Cerebellum (tissue), 4 donors: ENCODE measurements at places on chromosomes 3 and 15. TPM values are rescaled to one million over a fixed set of nuclear protein-coding genes. Genes with fewer than 3 reads are reported as not detected.

MOBP gene
- total RNA-seq: 0.73 TPM

GRCh38 chr3:37301980-37302708 is 127.8 kb upstream of the LRRFIP2 start:
- DNase-seq: no peak

ELL3 gene
- 0.73 TPM for total RNA-seq

TF gene
- 10.2 TPM for total RNA-seq

GRCh38 chr15:47737477-47737876 is 20.2 kb downstream of the SEMA6D start:
- DNase-seq: no peak

SLC24A5 gene
- total RNA-seq: 0.18 TPM

DNA sequence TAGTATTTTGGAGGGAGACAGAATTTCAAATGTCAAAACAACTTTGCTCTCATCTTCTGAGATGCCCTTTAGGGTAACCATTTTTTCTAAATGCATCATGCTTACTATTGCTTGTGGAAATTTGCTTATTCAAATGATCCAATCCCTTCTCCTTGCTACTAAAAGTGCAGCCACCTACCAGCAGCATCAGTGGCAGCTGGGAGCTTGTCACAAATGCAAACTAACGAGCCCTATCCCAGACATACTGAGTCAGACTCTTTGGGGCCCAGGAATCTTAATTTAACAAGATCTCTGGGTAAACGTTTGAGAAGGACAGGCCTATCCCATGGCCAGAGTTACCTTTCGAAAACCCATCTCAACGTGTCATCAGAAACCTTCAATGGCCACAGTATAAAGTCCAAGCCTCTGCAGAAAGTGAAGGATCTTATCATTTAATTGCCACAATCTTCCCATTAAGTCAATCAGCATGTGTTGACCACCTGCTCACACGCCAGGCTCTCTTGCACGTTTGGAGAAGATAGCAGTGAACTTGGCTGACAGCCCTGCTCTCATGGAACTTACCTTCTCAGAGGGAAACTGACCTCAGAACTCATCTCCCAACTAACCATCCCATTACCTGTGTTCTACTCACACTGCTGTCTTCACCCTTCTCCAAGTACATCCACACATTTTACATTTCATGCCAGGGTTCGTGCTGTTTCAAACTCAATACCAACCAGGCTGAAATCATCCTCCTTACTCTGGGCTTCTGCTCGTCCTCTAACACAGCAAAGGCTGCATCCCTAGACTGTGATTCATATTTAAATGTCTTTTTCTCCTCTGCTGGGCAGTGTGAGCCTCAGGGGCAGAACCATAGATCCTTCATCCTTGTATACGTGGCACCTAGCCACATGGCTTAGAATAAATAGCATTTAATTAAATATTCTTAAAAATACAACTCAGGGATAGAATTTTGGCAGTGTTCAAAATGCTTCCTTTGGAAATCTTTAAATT is 24.8 kb upstream of the VGLL4 start:
- no peak for DNase-seq
